A549 treated with ZK216348 at 1 μM for 4 hours (cell line): ENCODE measurements at places on chromosomes 5 and 9. TPM values are rescaled to one million over a fixed set of nuclear protein-coding genes. Genes with fewer than 3 reads are reported as not detected.

Gene GARIN3
- total RNA-seq: not detected in 5 replicates

Gene TRIM32
- total RNA-seq: 18.7 to 23.9 TPM (median 20.1 TPM) in 5 replicates

Gene ATOSB
- total RNA-seq: 7.2 to 11.9 TPM (median 10.5 TPM) in 5 replicates

Gene DMRT2
- 0.12 to 0.17 TPM in 2 of 5 replicates, not detected in the others for total RNA-seq

Gene DOK3
- 1.6 to 5.5 TPM (median 4.2 TPM) in 5 replicates for total RNA-seq

Gene PDZD2
- 0.15 to 0.45 TPM (median 0.25 TPM) in 5 replicates for total RNA-seq

Gene MCIDAS
- total RNA-seq: 1.4 to 2.4 TPM (median 1.9 TPM) in 5 replicates

Gene GLRA1
- total RNA-seq: not detected in 5 replicates

Gene DOLK
- total RNA-seq: 21.5 to 40.3 TPM (median 38.2 TPM) in 5 replicates

Gene PRR16
- total RNA-seq: not detected in 5 replicates

Gene ROR2
- total RNA-seq: 1.4 to 2.4 TPM (median 1.7 TPM) in 5 replicates

Gene EIF4E1B
- not detected in 5 replicates for total RNA-seq

Gene SHOC1
- 0.07 TPM in 1 of 5 replicates, not detected in the others for total RNA-seq

Gene SPAG8
- 0.32 to 0.72 TPM (median 0.56 TPM) in 4 of 5 replicates, not detected in the other for total RNA-seq

Gene AHRR
- total RNA-seq: 3.6 to 4.9 TPM (median 4.0 TPM) in 5 replicates

Gene NPR3
- 15.6 to 22.5 TPM (median 19.0 TPM) in 5 replicates for total RNA-seq

Gene DCP2
- total RNA-seq: 7.8 to 10.6 TPM (median 9.9 TPM) in 5 replicates

Gene PCDHB9
- total RNA-seq: not detected in 5 replicates

Gene IGFBPL1
- total RNA-seq: 2.1 to 3.6 TPM (median 2.4 TPM) in 5 replicates

Gene PCDHA4
- total RNA-seq: 0.95 to 2.0 TPM (median 1.8 TPM) in 5 replicates

Gene GHR
- 0.05 TPM in 1 of 5 replicates, not detected in the others for total RNA-seq

Gene ALDOB
- total RNA-seq: not detected in 5 replicates

Gene ELOVL7
- total RNA-seq: 7.4 to 14.1 TPM (median 11.3 TPM) in 5 replicates

Gene IL6ST
- total RNA-seq: 33.7 to 75.0 TPM (median 69.8 TPM) in 5 replicates

Gene NUTM2G
- not detected in 5 replicates for total RNA-seq

Gene ZDHHC21
- total RNA-seq: 0.85 to 3.2 TPM (median 2.4 TPM) in 5 replicates

Gene PCDH1
- 1.6 to 4.8 TPM (median 3.1 TPM) in 5 replicates for total RNA-seq

Gene AQP3
- 11.1 to 21.4 TPM (median 20.2 TPM) in 5 replicates for total RNA-seq

Gene GMCL2
- not detected in 5 replicates for total RNA-seq

Gene SELENOP
- 0.14 to 0.61 TPM (median 0.40 TPM) in 3 of 5 replicates, not detected in the others for total RNA-seq

Gene FOXD4L3
- total RNA-seq: 0.25 TPM in 1 of 5 replicates, not detected in the others

Gene THBS4
- 0.14 to 0.19 TPM in 2 of 5 replicates, not detected in the others for total RNA-seq

Gene PPP1R2B
- 0.12 to 0.18 TPM (median 0.13 TPM) in 5 replicates for total RNA-seq

Gene PRLR
- 0.04 to 0.39 TPM in 2 of 5 replicates, not detected in the others for total RNA-seq

Gene IL5
- not detected in 5 replicates for total RNA-seq

Gene PTRH1
- total RNA-seq: 9.0 to 23.4 TPM (median 17.6 TPM) in 5 replicates

Gene PCDHB14
- total RNA-seq: 0.11 to 0.13 TPM in 2 of 5 replicates, not detected in the others

Gene SH3PXD2B
- 12.4 to 18.8 TPM (median 17.8 TPM) in 5 replicates for total RNA-seq

Gene UNC5A
- 0.09 to 0.47 TPM (median 0.41 TPM) in 5 replicates for total RNA-seq

Gene RNF183
- total RNA-seq: not detected in 5 replicates

Gene TOR4A
- total RNA-seq: 13.6 to 33.0 TPM (median 30.5 TPM) in 5 replicates

Gene TAS2R1
- total RNA-seq: not detected in 5 replicates

Gene C5orf47
- total RNA-seq: not detected in 5 replicates

Gene ADAMTSL1
- total RNA-seq: 0.04 TPM in 1 of 5 replicates, not detected in the others

Gene ALDH1B1
- total RNA-seq: 49.7 to 53.6 TPM (median 50.0 TPM) in 5 replicates

Gene MAN2A1
- total RNA-seq: 7.4 to 17.3 TPM (median 15.4 TPM) in 5 replicates

Gene SPINK4
- total RNA-seq: not detected in 5 replicates

Gene CTXN3
- total RNA-seq: not detected in 5 replicates

Gene RNF208
- 0.79 to 2.6 TPM (median 2.0 TPM) in 5 replicates for total RNA-seq

Gene CDC25C
- 10.3 to 13.5 TPM (median 10.6 TPM) in 5 replicates for total RNA-seq

Gene ECPAS
- total RNA-seq: 35.1 to 49.7 TPM (median 41.1 TPM) in 5 replicates

Gene PCDHGA4
- 0.11 to 0.23 TPM (median 0.17 TPM) in 5 replicates for total RNA-seq

Gene BHMT
- total RNA-seq: not detected in 5 replicates

Gene MRPL50
- total RNA-seq: 12.1 to 25.8 TPM (median 13.7 TPM) in 5 replicates

Gene ATG10
- 7.3 to 12.1 TPM (median 9.7 TPM) in 5 replicates for total RNA-seq

Gene SLC36A3
- total RNA-seq: not detected in 5 replicates

Gene MZB1
- not detected in 5 replicates for total RNA-seq
